Ascending aorta (tissue), 2 donors: ENCODE measurements at places on chromosomes 6 and 20. TPM values are rescaled to one million over a fixed set of nuclear protein-coding genes. Genes with fewer than 3 reads are reported as not detected.
A peak's percentile ranks its signal among the peaks of the same experiment; 100 is the strongest.

SYNJ2 gene
- 3.0 TPM for total RNA-seq

TNF gene
- total RNA-seq, result 11.5 TPM

ID4 gene
- 103 TPM for total RNA-seq

RBM12 gene
- 8.9 TPM for total RNA-seq

SAMD10 gene
- total RNA-seq, result not detected

GRCh38 chr6:14281811-14282660 lies 164.5 kb downstream of the CD83 start:
- peaks cover 4% of the 10 kb centered on the region for H3K4me1 ChIP-seq
- no peak overlapping the region for H3K27ac ChIP-seq
- H3K27me3 ChIP-seq, result no peaks in the 10 kb centered on the region
- DNase-seq, result no peak
- H3K36me3 ChIP-seq, result no peaks in the 10 kb centered on the region

- peak overlapping the region; percentile 59 for H3K27ac ChIP-seq
- no peak for DNase-seq
- no peaks in the 10 kb centered on the region for H3K27me3 ChIP-seq
- no peak overlapping the region for H3K4me3 ChIP-seq
- peaks cover 14% of the 10 kb centered on the region for H3K4me1 ChIP-seq
- no peaks in the 10 kb centered on the region for H3K36me3 ChIP-seq
These were observed 123.0 kb downstream of the SASH1 start for GRCh38 chr6:148465670-148466069.

DNA sequence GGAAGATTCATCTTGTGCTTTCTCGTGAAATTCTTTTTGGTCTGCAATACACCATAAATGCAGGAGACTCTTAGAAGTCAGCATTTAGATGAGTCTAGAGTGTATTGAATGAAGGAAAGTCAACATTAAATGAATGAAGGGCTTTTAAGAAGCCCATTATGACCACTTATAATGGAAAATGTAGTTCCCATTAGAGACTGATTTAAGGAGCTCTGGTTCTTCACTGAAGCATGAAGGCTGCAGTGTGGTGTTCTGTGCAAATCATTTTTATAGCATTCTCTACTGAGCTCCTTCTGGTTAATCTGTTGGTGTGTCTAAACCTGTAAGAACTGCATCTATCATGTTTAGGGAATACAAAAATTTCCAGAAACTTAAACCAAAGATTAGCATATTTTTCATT lies 19.7 kb downstream of the NCOA7 start:
- no peak overlapping the region for H3K4me3 ChIP-seq
- no peak for DNase-seq
- no peak overlapping the region for H3K27ac ChIP-seq
- H3K36me3 ChIP-seq, result no peaks in the 10 kb centered on the region

GRCh38 chr6:69061066-69061465 lies 426.0 kb downstream of the ADGRB3 start:
- no peaks in the 10 kb centered on the region for H3K36me3 ChIP-seq
- H3K27me3 ChIP-seq, result no peaks in the 10 kb centered on the region
- H3K4me3 ChIP-seq, result no peak overlapping the region
- DNase-seq, result no peak

DNA sequence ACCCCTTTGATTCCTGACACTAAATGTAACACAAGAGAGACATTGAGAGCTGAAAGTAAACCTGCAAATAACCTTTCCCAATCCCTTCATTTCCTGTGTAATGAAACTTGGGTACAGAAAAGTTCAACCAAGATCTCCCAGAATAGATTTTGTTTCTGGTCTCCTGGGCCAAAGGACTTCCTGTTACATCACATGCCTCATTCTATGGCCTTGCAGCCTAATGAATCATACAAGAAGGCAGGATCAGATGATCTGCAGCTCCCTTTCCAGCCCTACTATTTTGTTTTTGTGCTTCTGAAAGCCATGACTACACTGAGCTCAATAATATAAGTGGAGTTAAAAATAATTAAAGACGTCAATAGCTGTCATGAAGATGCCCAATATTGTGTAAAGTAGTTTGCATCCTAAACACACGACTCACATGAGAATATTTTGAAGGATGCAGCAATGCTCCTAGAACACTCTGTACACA lies 73.4 kb upstream of the NOX3 start:
- no peak for DNase-seq
- peak overlapping the region; percentile 86 for H3K27ac ChIP-seq
- H3K27me3 ChIP-seq, result no peaks in the 10 kb centered on the region
- H3K4me1 ChIP-seq, result no peaks in the 10 kb centered on the region
- H3K36me3 ChIP-seq, result no peaks in the 10 kb centered on the region

- H3K4me3 ChIP-seq, result no peak overlapping the region
- no peaks in the 10 kb centered on the region for H3K4me1 ChIP-seq
- no peak for DNase-seq
These were observed 83.6 kb upstream of the EXOC2 start for GRCh38 chr6:776528-776931.

- no peak for DNase-seq
- H3K36me3 ChIP-seq, result peaks cover 29% of the 10 kb centered on the region
- H3K4me1 ChIP-seq, result peaks cover 38% of the 10 kb centered on the region
These were observed 23.1 kb upstream of the KCNB1 start for GRCh38 chr20:49505518-49505917.

DNA sequence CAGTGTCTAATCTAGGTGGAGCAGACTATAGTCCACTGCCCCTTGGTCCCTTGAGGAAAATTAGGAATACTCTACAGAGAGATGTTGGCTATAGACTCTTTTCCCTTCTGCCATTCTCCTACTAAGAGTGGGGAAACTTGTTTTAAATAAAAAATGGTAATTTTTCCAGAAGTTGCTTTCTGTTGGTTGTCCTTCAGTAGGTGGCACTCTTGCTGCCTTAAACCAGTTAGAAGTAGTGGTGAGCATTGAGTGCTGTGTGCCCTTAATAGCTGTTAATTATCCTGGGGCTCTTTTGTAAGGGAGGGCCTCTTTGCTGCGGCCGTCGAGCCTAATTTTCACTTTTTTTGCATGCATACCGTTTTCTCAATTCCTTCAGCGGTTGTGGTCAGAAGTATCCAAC lies 2.8 kb downstream of the CMTR1 start:
- DNase-seq, result no peak
- no peaks in the 10 kb centered on the region for H3K27me3 ChIP-seq
- H3K4me1 ChIP-seq, result peaks cover 4% of the 10 kb centered on the region
- peaks cover 35% of the 10 kb centered on the region for H3K36me3 ChIP-seq
- no peak overlapping the region for H3K27ac ChIP-seq
- no peak overlapping the region for H3K4me3 ChIP-seq

- H3K4me3 ChIP-seq, result no peak overlapping the region
- H3K27me3 ChIP-seq, result no peaks in the 10 kb centered on the region
- H3K36me3 ChIP-seq, result no peaks in the 10 kb centered on the region
- no peak overlapping the region for H3K27ac ChIP-seq
These were observed 248.0 kb upstream of the PRDM1 start for GRCh38 chr6:105838171-105838570.

- DNase-seq, result no peak
- no peaks in the 10 kb centered on the region for H3K4me1 ChIP-seq
- H3K4me3 ChIP-seq, result no peak overlapping the region
- H3K27ac ChIP-seq, result no peak overlapping the region
- H3K36me3 ChIP-seq, result no peaks in the 10 kb centered on the region
These were observed 78.5 kb upstream of the TRDN start for GRCh38 chr6:123715006-123715863.

- no peak overlapping the region for H3K27ac ChIP-seq
- no peaks in the 10 kb centered on the region for H3K4me1 ChIP-seq
- H3K27me3 ChIP-seq, result no peaks in the 10 kb centered on the region
- no peak for DNase-seq
- no peak overlapping the region for H3K4me3 ChIP-seq
- H3K36me3 ChIP-seq, result no peaks in the 10 kb centered on the region
These were observed 92.5 kb upstream of the MLIP start for GRCh38 chr6:54018722-54019121.

DNA sequence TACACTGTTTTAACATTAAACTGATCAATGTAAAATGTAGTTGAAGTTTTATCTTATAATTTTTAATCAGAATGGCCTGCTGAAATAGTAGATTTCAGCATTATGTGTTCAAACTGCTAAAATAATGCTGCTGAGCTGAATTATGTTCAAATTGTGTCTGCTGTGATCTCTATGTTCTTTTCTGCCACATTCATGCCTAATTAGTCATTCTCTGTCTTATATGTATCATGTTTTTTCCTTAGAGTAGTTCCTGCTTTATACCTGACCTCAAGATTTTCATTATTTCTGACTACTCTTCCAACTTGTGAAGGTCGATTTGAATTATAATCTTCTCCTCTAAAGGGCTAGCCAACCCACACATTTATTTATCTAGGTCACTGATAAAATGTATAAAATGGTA lies 476.7 kb upstream of the EPHA7 start:
- no peak for DNase-seq
- no peaks in the 10 kb centered on the region for H3K27me3 ChIP-seq
- H3K4me3 ChIP-seq, result no peak overlapping the region
- no peak overlapping the region for H3K27ac ChIP-seq

GRCh38 chr6:106677282-106677681 lies 47.9 kb downstream of the QRSL1 start:
- no peaks in the 10 kb centered on the region for H3K4me1 ChIP-seq
- H3K4me3 ChIP-seq, result no peak overlapping the region
- H3K27ac ChIP-seq, result no peak overlapping the region
- H3K36me3 ChIP-seq, result no peaks in the 10 kb centered on the region
- H3K27me3 ChIP-seq, result no peaks in the 10 kb centered on the region
- DNase-seq, result no peak

DNA sequence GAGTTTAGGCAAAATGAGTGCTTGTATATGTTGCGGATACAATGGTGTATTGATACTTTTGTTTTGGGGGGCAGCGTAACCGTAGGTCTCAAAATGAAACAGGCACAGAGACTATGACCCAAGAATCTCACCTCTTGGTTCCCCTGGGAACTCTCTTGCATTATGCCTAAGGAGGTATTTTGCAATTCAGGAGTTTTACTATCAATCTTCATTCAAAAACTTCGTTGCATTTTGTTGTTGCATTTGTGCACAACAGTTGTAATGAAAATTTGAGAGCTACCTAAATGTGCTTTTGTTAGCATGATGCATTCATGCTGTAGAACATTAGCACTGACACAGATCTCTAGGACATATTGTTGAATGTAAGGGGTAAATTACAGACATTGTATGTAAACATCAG lies 18.2 kb downstream of the VTA1 start:
- no peak overlapping the region for H3K27ac ChIP-seq
- no peak for DNase-seq
- peaks cover 18% of the 10 kb centered on the region for H3K36me3 ChIP-seq
- no peak overlapping the region for H3K4me3 ChIP-seq
